CD4-positive, alpha-beta T cell treated with Interleukin-6 at 100 ng/mL for 8 hours (primary cell): ENCODE measurements at places on chromosomes 3 and 15.

DNA sequence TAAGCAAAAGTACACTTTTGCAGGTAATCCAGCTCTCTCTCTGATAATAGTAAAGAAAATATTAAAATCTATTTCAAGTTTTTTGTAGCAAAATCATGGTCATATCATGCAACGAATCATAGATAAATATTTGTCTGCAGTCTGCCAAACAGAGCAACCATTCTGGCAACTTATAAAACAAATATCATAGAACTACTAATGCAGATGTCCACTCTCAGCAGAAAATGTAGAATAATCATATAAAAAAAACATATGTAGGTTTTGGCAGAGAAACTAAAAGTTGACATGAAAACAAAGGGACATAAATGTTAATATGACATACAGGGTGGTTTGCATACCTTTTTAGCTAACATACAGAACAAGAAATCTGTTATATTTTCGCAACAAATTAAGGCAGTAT lies 12.2 kb downstream of the TMCC1 start:
- DNase-seq: no peak

DNA sequence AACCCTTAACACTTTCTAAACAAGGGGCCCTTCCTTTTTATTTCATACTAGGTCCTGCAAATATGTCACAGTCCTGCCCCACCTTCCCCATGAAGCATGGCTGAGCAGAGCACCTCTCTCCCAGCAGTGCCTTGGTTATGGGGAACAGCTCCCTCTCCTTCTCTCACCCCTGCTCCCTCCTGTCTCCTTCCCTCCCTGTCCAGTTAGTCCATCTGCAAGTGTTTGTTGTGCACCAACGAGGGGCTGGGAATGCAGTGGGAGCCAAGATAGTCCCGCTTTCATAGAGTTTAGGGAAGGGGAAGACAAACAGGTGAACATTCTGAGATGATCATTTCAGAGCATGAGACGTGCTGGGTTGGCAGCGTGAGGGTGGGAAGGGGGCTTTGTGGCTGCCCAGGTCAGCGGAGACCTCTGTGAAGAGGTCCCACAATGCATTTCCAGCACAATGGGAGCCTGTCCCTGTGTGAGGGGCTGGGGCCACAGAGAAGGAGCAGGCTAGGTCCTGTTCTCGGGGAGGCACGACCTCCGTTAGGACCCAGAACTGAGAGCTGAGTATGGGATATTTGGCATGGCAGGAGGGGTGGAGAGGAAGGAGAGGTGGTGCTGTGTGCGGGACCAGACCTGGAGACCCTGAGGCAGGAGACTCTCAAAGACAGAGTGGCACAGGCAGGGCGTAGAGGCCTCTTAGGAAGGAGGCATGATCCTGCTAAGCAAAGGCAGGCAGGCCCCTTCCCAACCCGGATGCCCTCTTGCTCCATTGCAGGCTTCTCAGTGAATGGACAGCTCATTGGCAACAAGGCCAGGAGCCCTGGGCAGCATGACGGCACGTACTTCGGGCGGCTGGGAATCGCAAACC lies 5.5 kb upstream of the ITIH3 start:
- DNase-seq: no peak

DNA sequence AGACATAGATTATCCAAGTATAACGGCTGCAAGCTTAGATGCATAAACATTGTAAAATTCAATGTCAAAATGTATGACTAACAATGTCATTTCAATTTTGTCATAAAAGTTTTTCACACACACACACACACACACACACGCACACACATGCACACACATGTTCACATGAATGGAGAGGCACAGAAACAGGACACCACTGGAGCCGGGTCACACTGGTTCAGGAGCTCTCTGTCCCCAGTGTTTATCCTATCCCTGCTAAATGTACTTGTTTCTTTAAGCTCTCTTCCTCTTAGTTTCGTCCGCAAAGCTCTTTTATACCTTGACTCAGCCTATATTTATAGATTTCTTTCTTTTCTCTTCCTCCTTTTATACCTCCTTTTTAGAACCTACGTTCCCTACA lies 249.9 kb downstream of the CADPS start:
- no peak for DNase-seq

DNA sequence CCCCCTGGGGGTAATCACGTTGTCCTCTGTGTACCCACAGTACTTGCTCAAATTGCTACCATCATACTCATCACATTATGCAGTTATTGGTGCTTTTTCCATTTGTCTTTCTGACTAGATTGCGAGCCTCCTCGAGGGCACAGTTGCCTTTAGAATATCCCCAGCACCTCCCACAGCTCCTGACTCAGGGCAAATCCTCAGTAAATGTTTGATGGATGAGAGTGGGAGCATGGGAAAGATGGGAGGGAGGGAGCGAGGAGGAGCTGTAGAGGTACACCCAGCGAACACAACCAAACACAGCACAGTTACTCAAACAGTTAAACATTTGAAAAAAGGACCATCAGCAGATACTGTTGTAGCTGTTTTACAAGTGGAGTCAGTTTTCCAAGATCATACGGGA lies 27.9 kb downstream of the SIDT1 start:
- no peak for DNase-seq

- no peak for DNase-seq
These were observed 16.6 kb upstream of the LOXL1 start for GRCh38 chr15:73909651-73910050.

DNA sequence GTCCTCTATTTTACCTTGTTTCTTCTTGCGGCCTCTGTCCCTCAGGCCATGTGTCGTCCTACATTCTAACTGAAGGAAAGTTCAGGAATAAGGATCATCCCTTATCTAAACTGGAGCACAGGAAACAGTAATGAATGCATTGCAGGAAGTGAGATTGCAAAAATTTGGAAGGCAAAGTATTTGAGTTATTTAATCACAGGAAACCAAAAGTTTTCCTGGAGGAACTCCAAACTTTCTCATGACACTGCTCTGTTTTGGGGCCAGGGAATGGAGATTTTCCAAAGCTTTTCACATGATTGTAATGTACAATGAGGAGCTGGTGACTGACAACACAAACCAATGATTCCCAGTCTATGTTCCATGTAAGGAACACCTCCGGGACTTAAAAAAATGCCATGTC lies 57.8 kb upstream of the PLSCR4 start:
- DNase-seq: no peak

GRCh38 chr3:10006048-10006761 lies 19.6 kb upstream of the EMC3 start:
- DNase-seq: no peak

DNA sequence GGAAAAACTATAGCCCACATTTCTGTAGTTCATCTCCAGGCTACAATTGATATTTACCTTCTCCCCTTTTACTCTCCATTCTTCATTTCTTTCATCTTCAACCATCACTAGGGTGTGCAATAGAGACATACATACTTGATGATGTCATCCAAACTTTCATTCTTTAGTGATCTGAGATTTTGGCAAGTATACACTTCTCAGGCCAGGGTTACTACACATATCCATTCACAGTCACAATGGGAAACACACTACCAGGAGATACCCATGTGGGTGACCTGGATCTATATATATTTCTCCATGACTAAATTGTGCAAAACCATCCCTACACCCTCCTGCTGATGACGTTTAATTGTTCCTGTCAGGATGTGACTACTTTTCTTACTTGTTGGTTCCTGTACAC lies 769.5 kb upstream of the DPPA4 start:
- DNase-seq: no peak

GRCh38 chr3:189301479-189301878 lies 129.7 kb downstream of the TPRG1 start:
- no peak for DNase-seq

DNA sequence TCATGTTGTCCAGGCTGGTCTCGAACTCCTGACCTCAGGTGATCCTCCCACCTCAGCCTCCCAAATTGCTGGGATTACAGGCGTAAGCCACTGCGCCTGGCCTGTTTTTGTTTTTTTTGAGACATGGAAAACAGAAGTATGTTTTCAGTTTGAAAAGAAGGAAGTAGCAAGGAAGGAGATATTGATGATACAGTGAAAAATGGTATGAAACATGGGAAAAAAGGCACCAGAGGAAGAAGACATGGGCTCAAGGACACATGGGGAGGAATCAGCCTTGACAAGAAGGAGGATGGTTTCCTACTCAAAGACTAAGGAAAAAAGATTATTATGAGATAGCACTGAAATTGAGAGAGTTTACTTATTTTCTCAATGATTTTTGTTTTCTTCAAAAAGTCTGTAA lies 30.7 kb downstream of the FMN1 start:
- no peak for DNase-seq

DNA sequence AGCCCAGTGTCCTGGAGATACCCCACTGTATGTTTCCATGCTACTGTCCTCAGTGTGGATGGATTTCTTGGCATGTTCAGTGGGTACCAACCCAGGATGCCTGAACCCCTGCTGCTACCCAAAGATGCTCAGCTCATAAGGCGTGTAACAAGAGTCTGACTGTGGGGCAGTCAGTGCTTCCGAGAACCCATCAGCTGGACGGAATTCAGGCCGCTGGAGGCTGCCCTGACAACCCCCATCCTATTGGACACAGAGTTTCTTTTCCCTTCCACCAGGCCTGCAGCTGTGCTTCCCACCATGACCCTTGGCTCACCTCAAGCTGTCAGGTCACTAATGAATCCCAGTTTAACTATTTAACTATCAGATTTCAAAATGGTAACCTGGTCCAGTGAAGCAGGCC lies 224.1 kb upstream of the FEZF2 start:
- no peak for DNase-seq

DNA sequence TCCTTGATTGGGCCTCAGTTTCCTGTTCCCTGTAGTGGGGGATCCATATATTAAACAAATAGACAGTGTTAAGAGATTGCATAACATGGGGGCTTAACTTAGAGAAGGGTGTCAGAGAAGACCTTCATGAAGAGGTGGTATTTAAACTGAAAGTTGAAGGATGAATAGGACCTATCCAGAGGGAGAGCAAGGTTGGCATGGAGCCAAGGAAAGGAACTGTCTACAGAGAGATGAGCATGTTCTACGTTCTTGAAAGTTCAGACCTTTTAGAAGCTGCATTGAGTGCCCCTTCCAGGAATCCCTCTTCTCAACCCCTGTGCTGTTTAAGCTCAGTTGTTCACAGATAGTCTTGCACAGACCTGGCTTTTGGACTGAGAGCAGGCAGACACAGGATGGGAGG lies 2.4 kb downstream of the HTD2 start:
- no peak for DNase-seq

DNA sequence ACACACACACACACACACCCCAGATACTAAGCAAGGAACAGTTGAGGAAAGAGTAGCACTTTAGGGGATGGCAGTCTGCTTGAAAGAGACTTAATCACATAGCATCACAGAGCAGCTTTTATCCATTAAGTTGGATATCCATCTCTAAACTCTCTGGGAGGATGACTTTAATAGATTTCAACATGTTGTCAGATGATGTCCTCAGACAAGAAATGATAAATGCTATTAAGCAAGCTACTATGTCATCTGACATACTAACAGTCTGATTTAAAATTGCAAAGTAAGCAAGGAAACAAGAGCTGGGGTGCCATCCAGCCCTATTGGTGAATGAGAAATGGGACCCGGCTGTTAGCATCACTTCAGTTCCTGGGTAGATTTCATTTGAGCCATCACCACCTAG lies 136.9 kb downstream of the PLCL2 start:
- no peak for DNase-seq
